GM23248 (cell line): ENCODE measurements at places on chromosomes 12 and 14. TPM values are rescaled to one million over a fixed set of nuclear protein-coding genes. Genes with fewer than 3 reads are reported as not detected.

The IFNG-AS1 gene
- not detected in 2 replicates for polyA plus RNA-seq

The COX8C gene
- not detected in 2 replicates for polyA plus RNA-seq

GRCh38 chr12:57276935-57277563 is 26.1 kb upstream of the STAC3 start:
- no peak overlapping the region for H3K4me3 ChIP-seq
- no peaks in the 10 kb centered on the region for H3K27me3 ChIP-seq
- H3K4me1 ChIP-seq: peaks cover 29% of the 10 kb centered on the region
- peaks cover 22% of the 10 kb centered on the region for H3K36me3 ChIP-seq
- no peak overlapping the region for H3K27ac ChIP-seq

DNA sequence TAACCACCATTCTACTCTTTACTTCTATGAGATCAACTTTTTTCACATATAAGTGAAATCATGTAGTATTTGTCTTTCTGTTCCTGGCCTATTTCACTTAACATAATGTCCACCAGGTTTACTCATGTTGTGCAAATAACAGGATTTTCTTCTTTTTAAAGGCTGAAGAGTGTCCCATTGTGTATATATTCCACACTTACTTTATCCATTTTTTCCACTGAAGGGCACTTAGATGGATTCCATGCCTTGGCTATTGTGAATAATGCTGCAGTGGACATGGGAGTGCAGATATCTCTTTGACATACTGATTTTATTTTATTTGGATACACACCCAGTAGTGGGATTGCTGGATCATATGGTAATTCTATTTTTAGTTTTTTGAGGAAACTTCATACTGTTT is 181.1 kb upstream of the HMGA2 start:
- no peak overlapping the region for H3K27ac ChIP-seq
- no peak overlapping the region for H3K4me3 ChIP-seq
- DNase-seq: no peak

GRCh38 chr12:67624355-67624754 is 24.2 kb upstream of the DYRK2 start:
- H3K4me3 ChIP-seq: no peak overlapping the region
- H3K27ac ChIP-seq: no peak overlapping the region
- no peaks in the 10 kb centered on the region for H3K36me3 ChIP-seq
- no peaks in the 10 kb centered on the region for H3K4me1 ChIP-seq

DNA sequence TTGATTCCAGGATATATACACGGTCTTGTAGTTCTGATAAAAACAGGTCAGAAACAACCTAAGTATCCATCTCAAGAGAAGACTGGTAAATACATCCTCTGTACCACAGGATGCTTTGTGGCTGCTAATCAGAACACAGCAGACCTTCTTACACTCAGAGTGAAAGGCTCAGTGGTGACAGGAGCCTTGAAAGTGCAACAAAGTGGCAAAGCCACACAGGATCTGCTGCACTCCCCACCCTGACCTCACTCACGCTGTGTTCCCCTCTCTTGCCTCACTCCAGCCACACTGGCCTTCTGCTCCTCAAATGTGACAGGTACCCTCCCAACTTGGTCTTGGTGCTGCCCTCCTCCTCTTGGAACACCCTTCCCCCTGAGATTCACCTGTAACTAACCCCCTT is 98.1 kb upstream of the GRIP1 start:
- H3K4me1 ChIP-seq: no peaks in the 10 kb centered on the region
- no peak overlapping the region for H3K27ac ChIP-seq

DNA sequence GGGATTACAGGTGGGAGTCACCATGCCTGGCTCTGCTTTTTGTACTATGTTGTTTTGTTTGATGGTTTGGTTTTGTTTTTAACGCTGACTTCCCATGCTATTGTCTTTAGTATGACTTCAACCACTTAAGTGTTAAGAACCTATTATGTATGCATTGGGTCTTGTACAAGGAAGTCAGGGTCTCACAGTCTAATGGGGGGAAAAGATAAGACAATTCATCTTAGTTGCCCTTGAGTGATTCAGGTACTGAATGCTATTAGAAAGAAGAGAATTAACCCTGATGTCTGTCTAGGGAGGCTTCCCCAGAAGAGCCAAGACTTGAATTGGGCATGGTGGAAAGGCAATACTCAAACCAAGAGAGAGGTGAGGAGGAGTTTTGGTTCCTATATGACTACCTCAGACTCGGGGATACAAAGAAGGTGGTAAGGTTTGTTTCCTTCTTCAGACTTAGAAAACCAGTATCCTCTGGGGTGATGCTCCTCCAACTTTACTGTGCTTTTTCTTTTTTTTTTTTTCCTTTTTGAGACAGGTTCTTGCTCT is 64.6 kb downstream of the SUSD6 start:
- H3K4me1 ChIP-seq: no peaks in the 10 kb centered on the region
- no peaks in the 10 kb centered on the region for H3K27me3 ChIP-seq
- no peak overlapping the region for H3K27ac ChIP-seq

GRCh38 chr12:53940443-53941014 is 1.9 kb downstream of the HOXC13 start:
- H3K36me3 ChIP-seq: no peaks in the 10 kb centered on the region
- no peak overlapping the region for H3K27ac ChIP-seq
- DNase-seq: no peak

GRCh38 chr12:10617863-10618262 is 4.5 kb upstream of the MAGOHB start:
- no peaks in the 10 kb centered on the region for H3K36me3 ChIP-seq
- no peaks in the 10 kb centered on the region for H3K27me3 ChIP-seq
- peak; percentile 15 for DNase-seq
- H3K4me3 ChIP-seq: no peak overlapping the region
- peak overlapping the region; percentile 85 for H3K27ac ChIP-seq
- peaks cover 26% of the 10 kb centered on the region for H3K4me1 ChIP-seq

GRCh38 chr12:7695566-7696197 is at the start of gene GDF3:
Gene GDF3, minus strand, starts transcription at chr12:7695775. Its CDS starts 47 bp downstream, at chr12:7695728.
- H3K27ac ChIP-seq: no peak within 1 kb of the TSS
- H3K27me3 ChIP-seq: peaks cover 11% of the 10 kb centered on the region
- DNase-seq: peak; percentile 20
- H3K4me3 ChIP-seq: no peak within 1 kb of the TSS
- H3K4me1 ChIP-seq: no peaks in the 10 kb centered on the region

- H3K4me1 ChIP-seq: peaks cover 66% of the 10 kb centered on the region
- H3K36me3 ChIP-seq: no peaks in the 10 kb centered on the region
- no peaks in the 10 kb centered on the region for H3K27me3 ChIP-seq
- H3K4me3 ChIP-seq: no peak overlapping the region
- no peak for DNase-seq
- H3K27ac ChIP-seq: peak overlapping the region; percentile 83
Observed at GRCh38 chr12:128814411-128815261, 9.1 kb downstream of the SLC15A4 start.
